Dorsolateral prefrontal cortex (tissue), 122 donors: ENCODE measurements at places on chromosomes 7 and 10. TPM values are rescaled to one million over a fixed set of nuclear protein-coding genes. Genes with fewer than 3 reads are reported as not detected.

TET1 gene
- 6.3 TPM for total RNA-seq

SFRP4 gene
- total RNA-seq: 1.3 TPM

GPR26 gene
- total RNA-seq: 5.6 TPM

CALHM1 gene
- 1.3 TPM for total RNA-seq

KLLN gene
- 0.88 TPM for total RNA-seq

SP8 gene
- 1.2 TPM for total RNA-seq

STAG3 gene
- 5.9 TPM for total RNA-seq

- no peak for DNase-seq
Measured at GRCh38 chr7:132557489-132558044, 18.7 kb downstream of the PLXNA4 start.

GRCh38 chr7:87574630-87575029 is 26.1 kb downstream of the ABCB1 start:
- DNase-seq: no peak

- no peak for DNase-seq
Measured at GRCh38 chr7:100007887-100008286, 7.5 kb upstream of the ZKSCAN1 start.

- no peak for DNase-seq
Measured at GRCh38 chr7:33882040-33882837, 23.1 kb upstream of the BMPER start.

DNA sequence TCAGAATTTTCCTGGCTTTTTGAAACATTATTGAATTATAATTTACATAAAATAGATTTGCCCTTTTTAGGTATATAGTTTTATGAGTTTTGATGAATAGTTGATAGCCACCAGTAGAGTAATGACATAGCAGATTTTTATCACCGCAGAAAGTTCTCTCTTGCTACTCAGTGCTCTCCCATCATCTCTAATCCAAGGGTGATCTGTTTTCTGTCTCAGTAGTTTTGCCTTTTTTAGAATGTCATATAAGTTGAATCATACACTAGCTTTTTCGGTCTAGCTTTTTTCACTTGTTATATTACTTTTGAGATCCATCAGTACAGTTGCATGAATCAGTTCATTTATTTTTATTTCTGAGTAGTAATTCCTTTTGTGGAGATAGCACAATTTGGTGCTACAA is 17.9 kb downstream of the RSBN1L start:
- no peak for DNase-seq

GRCh38 chr7:157871681-157872080 is 534.9 kb downstream of the DNAJB6 start:
- DNase-seq: no peak

- DNase-seq: no peak
Measured at GRCh38 chr7:39761449-39761848, 138.1 kb downstream of the RALA start.

DNA sequence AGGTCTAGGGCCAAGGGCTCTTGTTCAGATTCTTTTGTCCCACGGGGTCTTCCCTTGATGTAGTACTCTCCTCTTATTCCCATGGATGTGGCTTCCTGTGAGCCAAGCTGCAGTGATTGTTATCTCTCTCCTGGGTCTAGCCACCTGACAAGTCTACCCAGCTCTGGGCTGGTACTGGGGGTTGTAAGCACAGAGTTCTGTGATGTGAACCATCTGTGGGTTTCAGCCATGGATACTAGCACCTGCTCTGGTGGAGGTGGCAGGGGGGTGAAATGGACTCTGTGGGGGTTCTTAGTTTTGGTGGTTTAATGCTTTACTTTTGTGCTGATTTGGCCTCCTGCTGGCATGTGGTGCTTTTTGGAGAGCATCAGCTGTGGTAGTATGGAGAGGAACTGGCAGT is 350.8 kb downstream of the DNAJB9 start:
- no peak for DNase-seq

DNA sequence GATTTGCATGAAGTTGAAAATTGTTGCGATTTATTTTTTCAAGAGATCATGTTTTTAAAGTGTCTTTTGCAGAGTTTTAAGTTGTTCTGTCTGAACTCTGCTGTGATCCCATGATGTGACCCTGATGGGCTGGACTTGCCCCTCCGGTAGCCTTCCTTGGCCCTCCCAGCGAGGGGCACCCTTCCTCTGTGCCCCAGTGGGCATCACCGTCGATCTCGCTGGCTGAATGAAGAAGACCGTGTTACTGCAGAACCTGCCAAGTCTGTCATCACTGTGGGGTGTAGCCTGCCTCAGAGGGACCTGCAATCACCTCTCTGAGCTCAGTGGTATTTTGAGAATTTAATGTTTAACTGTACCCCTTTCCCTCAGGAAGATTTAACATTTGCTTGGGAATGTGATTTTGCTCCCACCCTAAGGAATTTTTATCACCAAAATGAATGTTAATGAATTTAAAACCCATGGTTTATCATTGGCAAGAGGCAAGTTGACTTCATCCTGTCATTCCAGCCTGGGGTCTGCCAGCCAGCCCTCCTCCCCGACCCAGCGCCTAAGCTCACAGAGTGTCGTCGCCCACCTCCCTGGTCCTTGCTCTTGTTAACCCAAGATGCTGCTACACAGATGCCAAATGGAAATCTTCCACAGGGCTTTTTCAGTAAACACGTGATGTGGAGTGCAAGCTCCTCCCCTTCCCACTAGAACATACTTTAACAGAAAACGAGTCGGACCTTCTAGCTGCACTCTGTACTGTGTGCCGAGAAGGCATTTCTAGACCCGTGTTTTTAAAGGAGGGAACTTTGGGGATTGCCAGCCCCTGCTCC is 115.4 kb downstream of the NT5C2 start:
- DNase-seq: no peak

DNA sequence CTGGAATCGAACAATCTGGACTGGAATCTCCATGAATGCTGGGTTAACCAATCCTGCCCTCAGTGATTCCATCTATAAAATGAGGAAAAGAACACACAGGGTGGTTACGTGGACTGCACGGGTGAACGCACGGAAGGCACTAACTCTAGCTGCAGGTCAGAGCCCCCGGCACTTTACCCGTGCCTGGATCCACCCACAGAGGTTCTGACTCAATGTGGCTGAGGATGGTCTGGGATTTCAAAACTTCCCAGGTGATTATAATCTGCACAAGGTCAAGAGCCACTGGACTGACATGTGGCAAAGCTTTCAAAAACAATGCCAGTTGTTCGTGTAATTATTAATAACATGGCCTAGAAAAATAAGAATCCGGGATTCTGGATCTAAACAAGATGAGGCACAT is 29.2 kb downstream of the KIAA1549 start:
- no peak for DNase-seq

- DNase-seq: peak; percentile 86
Measured at GRCh38 chr7:132318352-132319318, 257.6 kb downstream of the PLXNA4 start.

GRCh38 chr10:13099144-13099665 is 758 bp upstream of the OPTN start:
- DNase-seq: peak; percentile 57

GRCh38 chr10:18868919-18869318 is 179.7 kb upstream of the MALRD1 start:
- no peak for DNase-seq

DNA sequence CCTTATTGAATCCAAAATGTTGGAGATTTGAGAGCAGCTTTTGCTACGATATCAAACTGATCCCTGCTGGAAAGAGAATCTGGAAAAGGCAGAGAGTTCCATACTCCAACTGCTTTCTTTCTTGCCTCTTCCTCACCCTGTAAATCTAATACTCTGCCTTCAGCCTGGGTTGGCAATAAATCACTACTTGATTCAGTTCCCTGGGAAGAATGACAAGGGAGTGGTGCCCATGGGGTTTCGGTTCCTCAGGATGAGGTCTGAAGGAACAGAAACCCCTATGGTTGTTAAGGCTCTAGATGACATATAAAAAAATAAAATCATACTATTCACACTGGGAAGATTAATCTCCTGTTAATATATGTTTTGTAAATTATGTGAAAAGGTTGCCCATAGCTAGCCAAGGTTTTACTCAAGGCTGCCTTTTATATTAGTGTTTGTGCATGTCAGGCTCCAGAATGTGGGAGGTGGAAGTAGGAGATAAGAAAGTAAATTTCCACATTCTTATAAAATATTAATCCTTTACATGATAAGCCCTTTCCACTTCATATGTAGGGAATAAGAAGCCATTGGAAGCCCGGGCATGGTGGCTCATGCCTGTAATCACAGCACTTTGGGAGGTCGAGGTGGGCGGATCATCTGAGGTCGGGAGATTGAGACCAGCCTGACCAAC is 106.2 kb upstream of the CACNA2D1 start:
- no peak for DNase-seq

DNA sequence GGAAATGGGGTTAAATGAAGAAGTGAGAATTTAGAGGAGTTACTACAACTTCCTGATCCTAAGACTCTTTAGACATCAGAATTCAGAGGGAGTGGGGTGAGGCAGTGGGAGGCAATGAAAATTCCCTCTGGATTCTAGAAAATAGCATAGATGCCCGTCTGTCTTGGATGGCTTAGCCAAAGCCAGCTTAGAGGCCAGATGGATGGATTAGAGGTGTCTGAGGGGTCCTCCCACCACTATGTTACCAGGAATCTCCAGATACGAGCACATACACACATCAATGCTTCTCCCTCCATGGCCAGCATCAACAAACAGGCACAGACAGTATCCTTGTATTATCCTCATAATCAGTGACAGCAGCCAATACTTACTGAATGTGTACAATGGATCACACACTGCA is 418.1 kb downstream of the PLXNA4 start:
- DNase-seq: no peak

DNA sequence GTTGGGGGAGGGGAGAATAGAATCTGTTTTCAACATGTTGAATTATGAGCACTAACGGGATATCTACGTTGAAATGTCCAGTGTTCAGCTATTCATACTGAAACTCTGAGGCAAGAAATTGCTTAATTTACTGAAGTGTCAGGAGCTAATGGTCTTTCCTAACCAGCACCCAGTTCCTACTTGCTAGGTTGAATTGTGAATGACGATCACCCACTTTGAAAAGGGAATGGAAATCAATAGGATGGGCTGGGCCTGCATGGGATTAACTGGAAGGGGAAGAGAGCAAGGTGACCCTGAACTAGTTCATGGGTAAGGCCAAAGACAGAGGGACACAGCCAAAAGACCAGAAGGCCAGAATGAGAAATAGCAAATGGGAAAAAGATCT is 51.3 kb downstream of the HIPK2 start:
- DNase-seq: no peak

DNA sequence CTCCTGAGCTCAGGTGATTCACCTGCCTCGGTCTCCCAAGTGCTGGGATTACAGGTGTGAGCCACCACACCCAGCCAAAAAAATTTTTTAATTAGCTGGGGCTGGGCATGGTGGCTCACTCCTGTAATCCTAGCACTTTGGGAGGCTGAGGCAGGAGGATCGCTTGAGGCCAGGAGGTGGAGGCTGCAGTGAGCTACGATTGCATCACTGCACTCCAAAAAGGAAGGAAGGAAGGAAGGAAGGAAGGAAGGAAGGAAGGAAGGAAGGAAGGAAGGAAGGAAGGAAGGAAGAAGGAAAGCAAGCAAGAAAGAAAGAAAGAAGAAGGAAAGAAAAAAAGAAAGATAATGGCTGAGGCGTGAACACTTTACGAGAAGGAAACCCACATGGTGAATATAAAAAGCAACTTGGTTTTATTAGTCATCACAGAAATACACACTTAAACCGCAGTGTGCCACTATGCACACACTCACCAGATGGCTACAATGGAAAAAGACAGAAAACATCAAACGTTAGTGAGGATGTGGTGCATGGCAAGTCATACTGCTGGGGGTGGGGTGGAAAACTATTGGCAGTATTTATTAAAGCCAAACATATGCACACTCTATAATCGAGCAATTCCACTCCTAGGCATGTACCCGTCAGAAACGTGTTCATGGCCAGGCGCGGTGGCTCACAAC is 4.4 kb upstream of the CCL26 start:
- DNase-seq: no peak

DNA sequence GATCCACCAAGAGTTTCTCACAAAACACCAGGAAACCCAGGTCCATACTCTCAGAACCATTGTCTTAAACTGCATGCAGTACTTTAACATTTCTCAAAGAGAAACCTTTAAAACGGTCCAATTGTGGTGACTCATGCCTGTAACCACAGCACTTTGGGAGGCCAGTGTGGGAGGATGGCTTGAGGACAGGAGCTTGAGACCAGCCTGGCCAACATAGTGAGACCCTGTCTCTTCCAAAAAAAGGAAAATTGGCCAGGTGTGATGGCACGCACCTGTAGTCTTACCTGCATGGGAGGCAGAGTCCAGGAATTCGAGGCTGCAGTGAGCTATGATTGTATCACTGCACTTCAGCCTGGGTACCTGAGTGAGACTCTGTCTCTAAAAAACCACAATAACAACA is 97.5 kb upstream of the OIT3 start:
- no peak for DNase-seq

- DNase-seq: no peak
Measured at GRCh38 chr7:51288896-51289622, 27.6 kb downstream of the COBL start.
